ENCODE measurements at places on chromosomes 3 and 15. TPM values are rescaled to one million over a fixed set of nuclear protein-coding genes. Genes with fewer than 3 reads are reported as not detected.

The CELSR3 gene
- total RNA-seq: 1.1 TPM

The NECTIN3 gene
- 12.8 TPM for total RNA-seq

The RAD54L2 gene
- 14.3 TPM for total RNA-seq

The SERPINI2 gene
- not detected for total RNA-seq

The MCF2L2 gene
- 3.9 TPM for total RNA-seq

The RHOV gene
- 39.5 TPM for total RNA-seq

The PLSCR4 gene
- total RNA-seq: 0.69 TPM

The MESP2 gene
- total RNA-seq: 1.3 TPM

The MYRIP gene
- not detected for total RNA-seq

The LRRC31 gene
- 0.04 TPM for total RNA-seq

The AQP9 gene
- total RNA-seq: 0.12 TPM

The OR5K2 gene
- not detected for total RNA-seq

The SOX14 gene
- not detected for total RNA-seq

The FANCD2OS gene
- total RNA-seq: not detected

The PRSS50 gene
- not detected for total RNA-seq

The TRIM42 gene
- total RNA-seq: not detected

The KIF23 gene
- 87.0 TPM for total RNA-seq

The GPR160 gene
- total RNA-seq: 13.0 TPM

The SAXO2 gene
- total RNA-seq: 3.7 TPM

The PPP2R3A gene
- total RNA-seq: 9.4 TPM

The TRIM59 gene
- 25.3 TPM for total RNA-seq

The GP9 gene
- not detected for total RNA-seq

The AMT gene
- total RNA-seq: 1.6 TPM

The CFAP91 gene
- 0.17 TPM for total RNA-seq

The MAGEL2 gene
- total RNA-seq: not detected

The GOLGA8A gene
- total RNA-seq: 37.3 TPM

The PLA2G4B gene
- total RNA-seq: 12.2 TPM

The MED12L gene
- 0.55 TPM for total RNA-seq

The PLA2G4D gene
- total RNA-seq: 0.17 TPM

The ABI3BP gene
- 31.6 TPM for total RNA-seq

The FILIP1L gene
- total RNA-seq: not detected

The DUOXA2 gene
- total RNA-seq: not detected

The FBXW12 gene
- total RNA-seq: not detected

The KNL1 gene
- total RNA-seq: 33.8 TPM

The LRRFIP2 gene
- 69.1 TPM for total RNA-seq

The CHRM5 gene
- 0.04 TPM for total RNA-seq

The ATP10A gene
- 5.0 TPM for total RNA-seq

The SLC6A11 gene
- 34.0 TPM for total RNA-seq

The HDC gene
- not detected for total RNA-seq

The NEK4 gene
- total RNA-seq: 33.6 TPM

The SLC27A2 gene
- total RNA-seq: 8.1 TPM

The ACOX2 gene
- total RNA-seq: 10.8 TPM

The CCDC39 gene
- not detected for total RNA-seq

All from PC-3 (cell line).